ENCODE measurements at places on chromosomes 4 and X.

GRCh38 chr4:26858947-26859401, 1.7 kb upstream of the STIM2 start:
- no peak for DNase-seq

DNA sequence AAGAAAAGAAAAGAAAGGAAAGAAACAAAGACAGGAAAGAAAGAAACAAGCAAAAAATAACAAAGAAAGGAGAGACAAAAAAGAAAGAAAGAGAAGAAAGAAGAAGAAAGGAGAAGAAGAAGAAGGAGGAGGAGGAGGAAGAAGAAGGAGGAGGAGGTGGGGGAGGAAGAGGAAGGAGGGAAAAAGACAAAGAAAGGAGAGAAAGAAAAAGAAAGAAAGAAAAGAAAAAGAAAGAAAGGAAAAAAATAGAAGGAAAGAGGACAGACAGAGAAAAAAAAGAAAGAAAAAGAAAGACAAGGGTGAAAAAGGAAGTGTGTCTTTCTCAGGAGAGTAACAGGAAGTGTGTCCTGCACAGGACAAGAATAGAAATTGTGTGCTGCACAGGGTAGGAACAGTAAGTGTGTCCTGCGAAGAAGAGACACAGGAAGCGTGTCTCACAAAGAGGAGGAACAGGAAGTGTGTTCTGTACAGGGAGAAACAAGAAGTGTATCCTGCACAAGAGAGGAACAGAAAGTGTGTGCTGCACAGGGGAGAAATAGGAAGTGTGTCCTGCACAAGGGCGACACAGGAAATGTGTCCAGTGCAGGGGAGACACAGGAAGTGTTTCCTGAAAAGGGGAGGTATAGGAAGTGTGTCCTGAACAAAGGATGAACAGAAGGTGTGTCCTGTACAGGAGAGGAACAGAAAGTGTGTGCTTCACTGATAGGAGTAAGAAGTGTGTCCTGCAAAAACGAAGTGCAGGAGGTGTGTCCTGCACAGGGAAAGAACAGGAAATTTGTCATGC, 101.2 kb downstream of the ARSF start:
- no peak for DNase-seq

DNA sequence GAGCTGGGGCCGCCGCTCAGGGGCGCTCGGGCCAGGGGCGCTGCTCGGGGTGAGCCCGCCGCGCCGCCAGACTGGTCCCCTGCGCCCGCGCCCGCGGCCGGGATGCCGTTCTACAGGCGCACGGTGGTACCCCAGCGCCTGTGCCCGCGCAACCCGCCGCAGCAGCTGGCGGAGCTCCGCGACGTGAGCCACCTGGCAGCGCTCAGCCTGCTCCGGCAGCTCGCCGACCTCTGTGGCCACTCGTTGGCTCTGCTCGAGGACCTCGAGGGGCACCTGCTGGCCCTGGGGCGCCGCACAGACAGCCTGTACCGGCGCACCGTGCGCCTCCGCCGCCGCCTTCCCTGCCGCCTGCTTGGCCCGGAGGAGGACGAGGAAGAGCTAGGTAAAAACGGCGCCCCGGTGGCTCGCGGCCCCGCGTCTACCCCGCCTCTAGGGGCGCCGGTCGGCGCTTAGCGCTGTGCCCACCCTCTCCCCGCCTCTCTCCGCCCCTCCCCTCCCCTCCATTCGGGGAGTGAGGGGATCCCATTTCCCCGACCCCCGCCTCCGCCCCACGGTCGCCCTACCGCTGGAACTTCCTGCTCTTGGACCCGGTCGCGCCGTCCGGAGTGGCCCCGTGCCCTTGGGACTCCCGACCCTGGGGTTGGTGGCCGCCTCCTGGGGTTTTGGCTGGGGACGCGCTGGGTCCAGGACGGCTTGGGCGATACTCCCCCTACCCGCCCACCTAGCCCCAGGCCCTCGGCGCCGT, 513 bp downstream of the NHSL2 start:
- peak; percentile 36 for DNase-seq

GRCh38 chrX:4656419-4656818, 943.0 kb upstream of the PRKX start:
- DNase-seq, result no peak

DNA sequence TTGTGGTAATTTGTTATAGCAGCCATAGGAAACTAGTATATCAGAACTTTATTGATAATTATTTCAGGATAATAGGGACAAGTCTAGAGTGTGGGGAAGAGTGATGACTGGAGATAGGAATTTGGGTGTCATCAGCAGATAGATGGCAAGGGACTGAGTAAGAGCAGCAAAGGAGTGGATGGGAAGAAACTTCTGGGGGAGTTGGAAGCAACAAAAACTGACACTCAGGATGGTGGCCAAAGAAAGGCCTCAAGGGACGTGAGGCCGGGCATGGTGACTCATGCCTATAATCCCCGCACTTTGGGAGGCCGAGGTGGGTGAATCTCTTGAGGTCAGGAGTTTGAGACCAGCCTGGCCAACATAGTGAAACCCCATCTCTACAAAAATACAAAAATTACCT, 9.1 kb upstream of the SLC25A5 start:
- DNase-seq, result no peak

DNA sequence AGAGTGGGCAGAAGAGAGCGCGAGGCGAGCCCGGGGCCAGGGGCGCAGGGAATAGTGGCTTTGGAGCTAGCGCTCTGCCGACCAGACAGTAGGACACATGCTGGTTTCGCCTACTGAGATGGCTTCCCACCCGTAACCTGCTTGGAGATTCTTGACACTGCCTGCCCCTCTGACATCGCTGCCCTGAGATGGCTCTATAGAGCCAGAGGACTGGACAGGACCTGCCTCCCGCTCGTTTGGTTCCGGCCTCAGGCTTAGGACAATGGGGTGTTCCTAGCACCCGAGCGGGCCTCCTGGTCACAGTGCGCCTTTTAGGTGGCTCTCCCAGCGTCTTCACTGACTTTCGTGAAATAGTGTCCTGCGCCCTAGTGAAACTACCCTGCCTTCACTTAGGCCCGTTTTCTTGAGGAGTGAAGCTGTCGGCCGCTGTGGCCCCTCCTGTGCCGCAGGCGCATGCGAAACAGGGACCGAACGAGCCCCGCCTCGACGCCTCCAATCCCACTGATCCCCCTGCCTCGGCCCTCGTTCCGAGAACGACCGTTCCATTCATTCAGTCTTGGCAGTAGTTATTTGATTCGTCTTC, 608 bp downstream of the TAF1 start:
- DNase-seq, result no peak

DNA sequence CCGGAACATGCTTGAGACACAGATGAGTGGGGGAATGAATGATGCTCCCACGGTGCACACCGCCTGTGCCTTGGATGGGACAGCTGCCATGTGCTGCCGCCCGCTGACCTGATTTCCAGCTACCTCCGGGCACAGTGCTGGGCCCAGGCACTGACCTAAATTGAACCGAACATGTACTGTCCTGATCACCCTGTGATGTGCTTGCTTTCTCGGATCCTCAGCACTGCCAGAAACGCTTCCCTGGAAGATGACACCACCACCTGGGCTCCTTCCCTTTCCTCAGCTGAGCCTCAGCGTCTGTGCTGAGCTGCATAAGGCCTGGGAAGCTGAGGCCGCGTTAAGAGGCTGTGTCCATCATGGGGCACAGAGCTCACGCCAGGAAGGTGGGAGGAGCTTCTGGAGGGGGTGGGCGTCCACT, 39.3 kb upstream of the MXD4 start:
- DNase-seq, result no peak

DNA sequence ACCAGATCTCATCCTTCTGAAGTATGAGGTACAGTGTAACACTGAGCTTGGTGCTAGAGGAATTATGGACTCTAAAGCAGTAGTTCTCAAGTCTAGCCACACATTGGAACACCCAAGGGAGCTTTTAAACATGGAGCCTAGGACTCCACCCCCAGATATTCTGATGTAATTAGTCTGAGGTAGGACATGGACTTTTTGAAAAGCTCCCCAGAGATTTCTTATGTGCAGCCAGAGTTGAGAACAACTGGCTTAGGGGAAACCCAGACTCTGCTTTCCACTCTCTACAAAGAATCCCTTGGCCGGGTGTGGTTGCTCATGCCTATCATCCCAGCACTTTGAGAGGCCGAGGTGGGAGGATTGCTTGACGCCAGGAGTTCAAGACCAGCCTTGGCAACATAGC, 11.6 kb upstream of the GDPD2 start:
- no peak for DNase-seq

DNA sequence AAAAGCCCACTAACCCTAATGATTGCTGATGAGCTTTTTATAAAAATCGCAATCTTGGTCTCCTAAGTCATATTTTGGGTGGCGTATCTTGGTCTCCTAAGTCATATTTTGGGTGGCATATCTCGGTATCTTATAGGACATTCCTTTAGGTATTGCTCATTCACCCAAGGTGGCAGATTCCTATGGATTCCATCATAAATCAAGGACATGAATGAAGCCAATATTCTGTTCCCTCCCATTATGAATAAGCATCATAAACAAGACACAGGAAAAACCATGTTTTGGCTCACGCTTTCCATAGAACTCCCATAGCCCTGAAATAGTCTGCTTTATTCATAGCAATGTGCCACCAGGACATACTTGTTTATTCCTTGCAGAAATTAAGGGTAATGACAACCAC, 95.0 kb upstream of the CD99 start:
- DNase-seq, result no peak

GRCh38 chrX:23514082-23514481, 153.2 kb upstream of the PRDX4 start:
- DNase-seq, result no peak

DNA sequence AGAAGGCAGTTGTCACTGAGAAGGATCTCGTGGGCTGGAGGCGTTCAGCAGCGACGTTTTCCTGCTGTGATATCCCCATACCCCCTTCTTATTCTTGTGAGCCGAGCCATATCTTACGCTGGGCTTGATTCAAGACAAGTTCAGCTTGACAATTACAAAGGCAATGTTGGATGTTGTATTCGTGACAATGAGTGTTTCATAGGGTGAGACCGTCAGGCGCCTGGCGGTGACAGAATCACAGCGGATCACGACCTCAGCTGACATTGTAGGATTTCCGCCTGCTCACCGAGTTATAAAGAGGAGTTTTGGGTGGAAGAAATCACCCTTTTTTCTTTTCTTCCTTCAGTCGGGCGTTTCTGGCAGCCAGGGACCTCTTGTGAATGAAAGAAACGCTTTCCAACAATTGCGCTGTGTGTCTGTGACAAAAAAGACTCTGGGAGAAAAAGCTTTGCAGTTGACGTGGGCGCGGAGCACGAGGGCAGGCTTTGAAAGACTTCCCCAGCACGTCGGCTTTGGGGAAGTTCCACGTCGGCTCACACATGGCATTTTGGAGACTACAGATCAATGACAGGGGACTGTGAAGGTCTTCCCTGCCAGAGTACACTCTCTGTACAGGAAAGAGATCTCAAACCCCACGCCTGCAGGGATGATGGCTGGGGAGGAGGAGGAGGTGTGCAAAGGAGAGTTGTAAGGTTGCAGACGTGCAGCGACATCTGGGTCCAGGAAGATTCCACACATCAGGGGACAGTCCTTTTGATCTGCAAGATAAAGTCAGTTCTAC, 135.4 kb downstream of the CRLF2 start:
- DNase-seq, result no peak

DNA sequence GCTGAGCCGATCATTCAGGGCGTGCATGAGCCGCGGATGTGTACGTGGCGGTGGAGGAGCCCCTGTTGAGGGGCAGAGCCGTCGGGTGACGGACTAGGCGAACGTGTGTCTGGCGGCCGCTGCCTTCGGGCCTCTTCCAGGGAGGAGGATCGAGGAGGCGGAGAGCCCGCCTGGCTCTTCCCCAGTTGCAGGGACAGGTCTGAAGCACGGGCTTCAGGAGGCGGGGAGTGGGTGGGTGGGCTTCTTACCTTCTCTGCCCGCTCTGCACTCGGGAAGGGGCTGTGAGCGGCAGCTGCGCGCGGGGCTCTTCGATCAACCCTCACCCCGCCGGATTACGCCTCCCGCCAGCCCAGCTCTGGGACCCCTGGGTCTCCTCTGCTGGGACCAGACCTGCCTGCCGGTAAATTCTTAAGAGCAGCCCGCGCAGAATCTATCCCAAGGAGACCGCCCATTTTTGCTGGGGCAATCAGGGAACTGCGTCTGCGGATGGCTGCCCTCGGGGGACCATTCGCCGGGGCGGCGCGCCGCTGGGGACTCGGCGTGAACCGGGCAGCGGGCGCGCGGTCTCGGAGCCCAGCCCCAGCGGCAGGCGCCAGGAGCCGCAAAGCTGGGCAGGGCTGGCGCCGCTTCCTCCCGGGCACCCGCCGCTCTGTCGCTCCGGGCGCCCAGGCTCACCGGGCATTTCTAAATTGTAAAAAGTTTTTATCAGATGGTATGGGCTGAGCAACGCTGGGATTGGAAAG, 4.9 kb downstream of the PLAC8 start:
- DNase-seq, result peak; percentile 73

GRCh38 chrX:107571296-107571998, 56.9 kb upstream of the PRPS1 start:
- DNase-seq, result no peak

DNA sequence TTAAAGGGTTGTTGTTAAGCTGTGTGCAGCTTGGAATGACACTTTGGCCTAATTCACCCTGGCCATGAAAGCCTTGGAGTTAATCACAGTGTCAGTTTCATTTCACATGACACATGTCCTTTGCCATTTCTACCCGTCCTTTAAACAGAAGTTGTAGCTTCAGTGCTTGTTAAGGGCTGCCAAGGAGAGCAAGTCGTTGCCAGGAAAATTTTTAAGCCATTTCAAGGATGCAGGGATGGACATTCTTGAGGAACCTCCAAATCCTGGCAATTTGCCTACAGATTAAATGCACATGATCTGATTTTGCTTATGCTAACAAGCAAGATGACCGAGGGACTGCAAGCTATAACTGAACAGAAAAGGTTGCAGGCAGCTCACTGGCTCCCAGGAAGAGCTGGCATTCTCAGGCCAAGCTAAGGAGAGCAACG, 40.5 kb downstream of the SETD7 start:
- no peak for DNase-seq

- no peak for DNase-seq
These were observed 10.6 kb downstream of the ADAM29 start for GRCh38 chr4:174928575-174929253.

DNA sequence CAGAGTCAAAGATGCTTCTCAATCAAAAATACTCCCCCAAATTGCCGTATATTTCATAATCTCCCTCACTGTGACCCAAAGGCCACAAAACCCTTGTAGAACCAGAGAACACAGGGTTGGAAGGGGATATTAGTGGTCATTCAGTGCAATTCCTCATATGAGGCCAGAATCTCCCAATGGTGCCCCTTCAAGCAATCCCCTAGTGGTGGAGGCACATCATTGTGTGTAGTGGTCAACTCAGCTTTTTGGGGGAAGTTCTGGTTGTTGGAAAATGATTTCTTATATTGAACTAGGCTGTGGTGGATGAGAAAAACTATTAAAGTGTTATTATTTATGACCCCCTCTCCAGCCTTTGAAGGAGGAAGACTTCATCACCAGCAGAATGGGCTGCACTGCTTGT, 17.6 kb upstream of the BOD1L1 start:
- DNase-seq, result no peak

- DNase-seq, result no peak
These were observed 6.9 kb upstream of the AFF1 start for GRCh38 chr4:86927843-86928395.

- DNase-seq, result no peak
These were observed 6.0 kb downstream of the AP1S2 start for GRCh38 chrX:15848576-15848975.

- no peak for DNase-seq
These were observed 889.7 kb downstream of the PDHA2 start for GRCh38 chr4:96729641-96730040.

GRCh38 chr4:70718811-70719604, 2.8 kb upstream of the RUFY3 start:
- no peak for DNase-seq
